ENCODE measurements at places on chromosomes 11 and 22.
A peak's percentile ranks its signal among the peaks of the same experiment; 100 is the strongest.

- H3K27me3 ChIP-seq, result no peaks in the 10 kb centered on the region
- no peak overlapping the region for H3K4me3 ChIP-seq
- no peak for DNase-seq
- no peaks in the 10 kb centered on the region for H3K4me1 ChIP-seq
- no peaks in the 10 kb centered on the region for H3K36me3 ChIP-seq
Measured at GRCh38 chr11:110984147-110984546, 261.4 kb upstream of the POU2AF2 start.

DNA sequence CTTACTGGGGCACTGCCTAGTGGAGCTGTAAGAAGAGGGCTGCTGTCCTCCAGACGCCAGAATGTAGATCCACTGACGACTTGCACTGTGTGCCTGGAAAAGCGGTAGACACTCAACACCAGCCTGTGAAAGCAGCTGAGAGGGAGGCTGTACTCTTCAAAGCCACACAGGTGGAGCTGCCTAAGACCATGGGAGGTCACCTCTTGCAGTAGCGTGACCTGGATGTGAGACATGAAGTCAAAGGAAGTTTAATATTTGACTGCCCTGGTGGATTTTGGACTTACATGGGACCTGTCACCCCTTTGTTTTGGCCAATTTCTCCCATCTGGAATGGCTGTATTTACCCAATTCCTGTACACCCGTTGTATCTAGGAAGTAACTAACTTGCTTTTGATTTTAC is 196.6 kb upstream of the CTSC start:
- no peak for DNase-seq
- H3K27ac ChIP-seq, result no peak overlapping the region
- no peaks in the 10 kb centered on the region for H3K4me1 ChIP-seq

DNA sequence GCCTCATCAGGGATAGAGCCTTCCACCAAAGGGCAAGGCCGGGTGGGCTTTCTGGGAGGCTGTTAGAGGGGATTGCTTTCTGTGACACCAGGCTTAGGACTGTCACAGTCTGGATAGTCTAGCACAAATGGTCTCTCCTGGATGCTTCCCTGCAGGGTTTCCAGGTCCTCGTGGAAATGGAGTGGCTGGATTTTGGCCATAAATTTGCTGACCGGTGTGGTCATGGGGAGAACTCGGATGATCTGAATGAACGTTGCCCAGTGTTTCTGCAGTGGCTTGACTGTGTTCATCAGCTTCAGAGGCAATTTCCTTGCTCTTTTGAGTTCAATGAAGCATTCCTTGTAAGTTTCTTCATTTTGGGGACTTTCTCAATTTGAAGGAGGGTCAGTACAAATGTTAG is 67.1 kb upstream of the HORMAD2 start:
- no peak overlapping the region for H3K4me3 ChIP-seq
- no peaks in the 10 kb centered on the region for H3K27me3 ChIP-seq
- peaks cover 40% of the 10 kb centered on the region for H3K36me3 ChIP-seq

DNA sequence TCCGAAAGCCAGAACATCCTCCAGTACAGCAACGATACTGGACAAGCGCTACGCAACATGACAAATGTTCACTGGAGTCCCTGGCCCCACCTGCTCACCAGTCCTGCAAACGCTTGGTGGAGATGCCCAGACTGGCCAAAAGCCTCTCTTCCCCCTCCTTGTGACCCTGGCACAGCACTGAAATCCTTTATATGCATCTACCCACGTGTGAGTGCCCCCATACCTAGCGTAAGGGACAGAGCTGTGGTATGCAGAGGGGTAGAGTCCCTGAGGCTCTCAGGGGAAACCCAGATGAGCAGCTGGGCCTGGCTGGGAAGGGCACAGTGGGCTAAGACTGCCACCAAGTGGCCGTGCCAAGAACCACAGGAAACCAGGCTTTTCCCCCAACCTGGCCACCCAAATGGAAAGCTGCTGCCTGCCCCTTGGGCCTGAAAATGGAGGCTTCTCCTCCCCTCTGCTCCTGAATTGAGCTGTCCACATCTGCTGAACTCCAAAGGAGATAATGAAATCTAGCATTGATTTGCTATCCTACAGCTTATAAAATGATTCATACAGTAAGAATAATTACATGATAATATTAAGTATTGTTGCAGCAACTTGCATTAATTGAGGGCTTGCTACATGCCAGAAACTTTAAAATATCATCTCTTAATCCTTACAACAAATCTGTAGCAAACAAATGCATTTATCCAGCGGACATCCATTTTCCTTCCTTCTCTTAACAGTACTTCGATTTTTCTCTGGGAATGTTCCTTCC is 24.8 kb upstream of the TTC12 start:
- peaks cover 42% of the 10 kb centered on the region for H3K27me3 ChIP-seq
- peak; percentile 47 for DNase-seq
- no peaks in the 10 kb centered on the region for H3K36me3 ChIP-seq
- H3K4me1 ChIP-seq, result no peaks in the 10 kb centered on the region
- H3K4me3 ChIP-seq, result no peak overlapping the region

- H3K4me3 ChIP-seq, result no peak overlapping the region
- H3K4me1 ChIP-seq, result no peaks in the 10 kb centered on the region
- no peak overlapping the region for H3K27ac ChIP-seq
- H3K36me3 ChIP-seq, result no peaks in the 10 kb centered on the region
- peaks cover 7% of the 10 kb centered on the region for H3K27me3 ChIP-seq
Measured at GRCh38 chr22:44887941-44888366, 121.9 kb downstream of the PHF21B start.

- no peak for DNase-seq
- peaks cover 51% of the 10 kb centered on the region for H3K27me3 ChIP-seq
- no peak overlapping the region for H3K27ac ChIP-seq
Measured at GRCh38 chr11:45423475-45424120, 137.5 kb upstream of the SYT13 start.

GRCh38 chr22:47102648-47103047 is 340.2 kb downstream of the TBC1D22A start:
- no peak overlapping the region for H3K4me3 ChIP-seq
- H3K36me3 ChIP-seq, result peaks cover 6% of the 10 kb centered on the region
- peaks cover 28% of the 10 kb centered on the region for H3K4me1 ChIP-seq
- DNase-seq, result no peak

DNA sequence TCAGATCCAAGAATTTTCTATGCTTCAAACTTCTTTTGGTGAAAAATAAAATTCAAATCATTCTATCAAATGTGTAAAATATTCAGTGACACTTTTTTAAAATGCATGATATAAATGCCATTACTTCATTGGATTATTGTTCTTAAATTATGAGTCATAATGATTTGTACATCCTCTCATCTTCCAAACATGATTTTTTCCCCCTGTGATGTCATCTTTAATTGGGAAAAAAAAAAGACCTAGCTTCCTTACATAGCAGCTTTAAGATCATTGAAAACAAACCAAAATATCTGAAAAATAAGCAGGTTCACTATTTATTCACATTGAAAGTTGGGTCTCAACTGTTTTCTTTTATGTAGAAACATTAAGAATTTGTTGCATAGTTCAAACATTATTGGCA is 1549.4 kb downstream of the LRRC4C start:
- no peak overlapping the region for H3K4me3 ChIP-seq
- DNase-seq, result no peak
- H3K4me1 ChIP-seq, result no peaks in the 10 kb centered on the region
- H3K27me3 ChIP-seq, result no peaks in the 10 kb centered on the region
- H3K36me3 ChIP-seq, result no peaks in the 10 kb centered on the region

DNA sequence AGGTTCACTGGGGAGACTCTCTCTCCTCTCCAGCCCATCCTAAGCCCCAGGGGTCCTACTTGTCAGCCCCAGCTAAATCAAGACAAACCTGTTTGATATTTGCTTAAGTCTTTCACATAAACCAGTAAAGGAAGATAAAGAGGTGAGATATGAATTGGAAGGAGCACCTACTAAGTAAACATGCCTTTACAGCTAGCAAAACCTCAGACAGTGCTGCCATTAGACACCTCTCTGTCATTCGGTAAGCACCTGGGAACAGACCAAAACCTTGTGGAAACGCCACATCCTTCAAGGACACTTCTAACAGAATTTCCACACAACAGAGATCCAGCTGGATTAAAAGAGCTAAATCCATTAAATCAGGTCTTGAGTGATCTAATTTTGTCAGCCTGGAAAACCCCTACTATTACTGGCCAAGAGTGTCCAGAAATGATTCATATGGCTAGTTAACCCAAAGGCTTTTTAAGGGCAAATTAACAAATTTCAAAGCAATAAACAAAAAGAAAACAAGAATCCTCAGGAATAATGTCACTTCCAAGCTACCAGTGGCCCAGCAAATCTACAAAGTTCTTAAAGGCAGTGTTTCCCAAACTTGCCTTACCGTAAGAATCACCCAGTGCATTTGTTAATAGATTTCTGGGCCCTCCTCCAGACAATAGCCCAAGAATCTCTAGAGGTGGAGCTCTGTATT is 2.4 kb downstream of the VPS37C start:
- DNase-seq, result no peak
- peaks cover 18% of the 10 kb centered on the region for H3K4me1 ChIP-seq
- H3K4me3 ChIP-seq, result no peak overlapping the region
- H3K27ac ChIP-seq, result no peak overlapping the region

DNA sequence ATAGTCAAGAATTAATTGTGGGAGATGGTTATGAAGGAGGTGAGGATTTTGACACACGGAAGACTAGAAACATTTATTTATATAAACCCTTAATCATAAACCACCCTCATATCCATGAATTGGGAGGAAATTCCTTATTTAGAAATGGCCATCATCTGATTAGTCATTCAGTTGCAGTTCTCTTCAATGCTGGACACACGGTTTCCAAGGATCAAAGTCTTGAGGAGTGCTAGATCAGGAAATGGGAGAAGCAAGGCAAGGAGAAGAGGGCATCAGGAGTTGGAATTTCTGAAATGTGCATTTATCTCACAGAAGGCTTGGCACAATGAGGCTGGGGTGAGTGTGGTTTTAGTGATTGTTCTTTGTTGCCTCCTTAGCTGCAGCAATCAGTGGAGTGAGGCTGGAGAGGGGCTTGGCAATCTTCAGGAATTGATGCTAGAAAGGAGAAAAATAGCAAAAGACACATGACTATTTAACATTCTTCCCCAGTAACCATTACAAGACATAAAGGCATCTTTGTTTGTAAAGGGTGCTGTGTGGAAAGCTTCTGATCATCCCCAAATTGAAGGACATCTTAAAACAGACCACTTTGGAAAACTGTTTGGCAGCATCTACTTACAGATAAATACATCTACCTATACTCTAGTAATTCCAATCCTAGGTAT is 21.6 kb upstream of the GDPD4 start:
- no peaks in the 10 kb centered on the region for H3K27me3 ChIP-seq
- no peak for DNase-seq
- no peak overlapping the region for H3K27ac ChIP-seq
- H3K4me1 ChIP-seq, result no peaks in the 10 kb centered on the region
- no peak overlapping the region for H3K4me3 ChIP-seq

- peaks cover 17% of the 10 kb centered on the region for H3K4me1 ChIP-seq
- peaks cover 23% of the 10 kb centered on the region for H3K27me3 ChIP-seq
- H3K36me3 ChIP-seq, result no peaks in the 10 kb centered on the region
- peak overlapping the region; percentile 68 for H3K27ac ChIP-seq
- peak overlapping the region; percentile 56 for H3K4me3 ChIP-seq
- DNase-seq, result no peak
Measured at GRCh38 chr22:49667236-49667635, 160.4 kb downstream of the BRD1 start.

GRCh38 chr11:65084598-65085375 is 765 bp downstream of the ZFPL1 start:
- no peaks in the 10 kb centered on the region for H3K27me3 ChIP-seq
- peaks cover 45% of the 10 kb centered on the region for H3K36me3 ChIP-seq
- H3K4me3 ChIP-seq, result peak overlapping the region; percentile 96
- DNase-seq, result no peak
- peaks cover 14% of the 10 kb centered on the region for H3K4me1 ChIP-seq

DNA sequence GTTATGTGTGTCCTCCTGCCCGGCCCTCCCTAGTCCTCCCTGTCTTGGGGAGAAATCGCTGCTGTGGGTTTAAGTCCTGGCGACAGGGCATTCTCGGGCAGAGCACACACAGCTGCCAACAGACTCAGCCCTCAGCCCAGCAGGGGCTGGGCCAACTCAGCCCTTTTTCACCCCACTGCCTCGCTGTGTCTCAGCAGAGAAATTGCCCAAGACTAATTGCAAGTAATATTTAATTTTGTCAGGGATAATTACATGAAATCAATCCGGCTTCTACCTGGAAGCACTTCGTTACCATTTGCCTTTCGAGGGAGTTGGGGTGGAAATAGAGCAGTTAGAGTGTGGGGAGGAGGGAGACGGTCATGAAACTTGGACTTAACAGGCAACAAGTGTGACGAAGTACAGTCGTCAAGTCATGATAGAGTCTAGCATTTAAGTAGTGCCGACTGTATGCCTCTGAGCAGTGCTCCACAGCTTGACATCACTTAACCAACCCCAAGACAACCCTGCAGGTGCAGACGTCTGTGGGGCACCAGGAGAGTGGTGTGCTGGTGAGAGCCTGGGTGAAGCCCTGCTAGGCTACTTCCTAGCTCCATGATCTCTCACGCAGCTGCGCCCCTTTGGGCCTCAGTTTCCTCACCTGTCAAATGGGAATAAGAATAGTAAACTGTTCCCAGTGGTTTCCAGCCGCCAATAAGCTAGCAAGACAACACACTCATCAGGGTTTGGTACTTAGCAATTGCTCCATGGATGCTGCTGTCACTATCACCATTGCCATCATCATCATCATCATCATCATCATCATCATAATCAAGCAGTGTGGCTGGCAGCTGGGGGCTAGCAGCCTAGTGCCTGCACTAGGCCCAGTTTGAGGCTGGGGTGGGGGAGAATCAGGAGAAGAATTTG is 29.2 kb downstream of the MN1 start:
- no peaks in the 10 kb centered on the region for H3K36me3 ChIP-seq
- H3K4me3 ChIP-seq, result no peak overlapping the region
- H3K4me1 ChIP-seq, result no peaks in the 10 kb centered on the region
- no peak overlapping the region for H3K27ac ChIP-seq
- H3K27me3 ChIP-seq, result peaks cover 28% of the 10 kb centered on the region

DNA sequence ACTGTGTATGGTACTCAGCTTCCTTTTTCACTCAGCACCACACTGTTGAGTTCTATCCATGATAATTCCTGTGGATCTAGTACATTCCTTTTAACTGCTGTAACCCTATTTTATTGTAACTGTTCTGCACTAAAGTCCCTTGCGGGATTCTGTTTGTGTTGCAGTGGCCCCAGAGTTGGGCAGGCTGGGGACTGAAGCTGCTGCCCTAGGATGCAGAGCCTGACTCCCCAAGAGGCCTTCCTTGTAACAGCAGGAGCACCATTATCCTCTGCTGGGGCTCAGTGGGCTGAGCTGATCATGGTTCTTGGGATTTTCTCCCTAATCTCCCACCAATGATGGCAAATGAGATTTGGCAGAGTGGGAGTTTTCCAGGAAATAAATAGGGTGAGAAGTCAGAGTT is 77.7 kb downstream of the CABIN1 start:
- peak overlapping the region; percentile 35 for H3K27ac ChIP-seq
- no peaks in the 10 kb centered on the region for H3K27me3 ChIP-seq
- no peak overlapping the region for H3K4me3 ChIP-seq
- DNase-seq, result no peak

DNA sequence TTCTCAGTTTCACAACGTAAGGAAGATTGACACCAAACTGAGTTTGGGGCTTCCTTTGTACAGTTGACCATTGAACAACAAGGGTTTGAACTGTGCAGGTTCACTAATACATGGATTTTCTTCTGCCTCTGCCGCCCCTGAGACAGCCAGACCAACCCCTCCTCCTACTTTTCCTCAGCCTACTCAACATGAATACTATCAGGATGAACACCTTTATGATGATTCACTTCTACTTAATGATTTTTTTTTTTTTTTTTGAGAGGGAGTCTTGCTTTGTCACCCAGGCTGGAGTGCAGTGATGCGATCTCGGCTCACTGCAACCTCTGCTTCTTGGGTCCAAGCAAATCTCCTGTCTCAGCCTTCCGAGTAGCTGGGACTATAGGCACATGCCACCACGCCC is 14.6 kb downstream of the RBM4 start:
- peak overlapping the region; percentile 37 for H3K4me3 ChIP-seq
- H3K27ac ChIP-seq, result peak overlapping the region; percentile 87
- H3K36me3 ChIP-seq, result peaks cover 99% of the 10 kb centered on the region
- H3K4me1 ChIP-seq, result peaks cover 28% of the 10 kb centered on the region
